Skeletal muscle cell (primary cell): ENCODE measurements at places on chromosomes 7 and 10.

DNA sequence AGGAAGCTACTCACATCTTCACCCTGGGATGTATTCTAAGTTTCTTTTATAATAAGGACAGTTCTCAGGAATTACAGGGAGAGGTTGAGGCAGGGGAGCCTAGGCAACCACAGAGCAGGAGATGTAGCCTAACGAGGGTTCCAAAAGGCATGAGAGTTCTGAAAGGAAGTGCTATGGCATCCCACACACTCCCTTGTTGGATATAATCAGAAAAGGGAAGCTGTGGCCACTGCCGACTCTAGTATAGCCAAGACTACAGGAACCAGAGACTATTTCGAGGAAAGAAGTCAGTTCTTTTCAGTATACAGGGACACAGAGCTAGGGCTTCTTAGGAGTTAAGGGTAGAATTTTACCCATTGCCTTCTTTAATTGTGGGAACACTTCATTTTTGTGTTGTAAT is 11.0 kb downstream of the PRR15 start:
- DNase-seq: no peak

DNA sequence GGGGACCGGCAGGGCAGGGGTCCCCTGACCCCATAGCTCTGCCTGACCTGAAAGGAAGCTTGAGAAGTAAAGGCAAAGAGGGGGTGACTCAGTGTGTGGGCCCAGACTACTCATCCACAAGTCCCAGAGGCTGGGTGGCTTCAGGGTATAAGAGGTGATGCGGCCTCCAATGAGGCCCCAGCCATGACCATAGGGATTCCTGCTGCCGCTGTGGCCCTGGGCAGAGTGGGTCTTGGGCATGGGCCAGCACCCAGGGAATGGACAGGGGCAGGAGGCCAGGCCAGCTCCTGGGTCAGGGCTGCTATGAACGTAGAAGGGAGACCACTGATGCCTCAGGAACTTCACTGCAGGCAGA is 64.4 kb upstream of the EBF3 start:
- no peak for DNase-seq

- no peak for DNase-seq
Measured at GRCh38 chr10:72223743-72224101, 7.6 kb upstream of the ASCC1 start.

DNA sequence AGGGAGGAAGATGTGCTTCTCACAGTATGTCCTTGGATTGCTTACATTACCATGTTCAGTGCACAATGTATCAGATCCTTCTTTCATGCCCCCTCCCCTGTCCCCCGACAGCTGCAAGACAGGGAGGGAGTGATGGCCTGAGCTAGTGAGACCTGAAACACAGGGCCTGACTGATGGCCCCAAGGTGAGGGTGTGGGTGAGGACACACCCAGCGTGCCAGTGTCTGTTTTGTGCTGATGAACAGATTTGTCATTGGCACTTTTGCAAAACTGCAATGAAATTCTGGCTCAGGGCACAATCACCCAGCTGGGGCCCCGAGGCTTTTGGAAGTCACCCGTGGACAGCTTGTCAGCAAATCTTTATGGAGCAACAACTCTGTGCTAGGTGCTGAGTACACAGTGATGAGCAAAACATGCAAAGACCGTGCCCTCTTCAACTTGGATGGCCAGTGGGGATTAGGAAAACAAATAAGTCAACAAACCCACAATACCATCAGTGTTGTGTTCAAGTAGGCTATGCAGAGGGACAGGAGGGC is 59.4 kb upstream of the EMX2 start:
- DNase-seq: no peak

- no peak for DNase-seq
Measured at GRCh38 chr7:29854257-29854938, 48.1 kb downstream of the WIPF3 start.

- no peak for DNase-seq
Measured at GRCh38 chr10:108894402-108895301, 1028.7 kb downstream of the XPNPEP1 start.
